ENCODE measurements at places on chromosomes 13 and 19. TPM values are rescaled to one million over a fixed set of nuclear protein-coding genes. Genes with fewer than 3 reads are reported as not detected.

Gene YJU2
- 11.9 TPM for total RNA-seq

Gene PSG4
- not detected for total RNA-seq

Gene PSG1
- total RNA-seq: 0.09 TPM

Gene B3GNT3
- total RNA-seq: not detected

Gene P2RY11
- 1.00 TPM for total RNA-seq

Gene SPIB
- total RNA-seq: not detected

All from smooth muscle cell of bladder (primary cell).